Activated CD8-positive, alpha-beta memory T cell treated with anti-CD3 and anti-CD28 coated beads, Interleukin-2, amount 10 ng/mL, durations not matched to agents 7 days and 5 days (primary cell): ENCODE measurements at places on chromosomes 7 and 10. TPM values are rescaled to one million over a fixed set of nuclear protein-coding genes. Genes with fewer than 3 reads are reported as not detected.

DBF4 gene
- total RNA-seq, result 85.1 TPM

NPM3 gene
- total RNA-seq, result 46.1 TPM

GIMAP1 gene
- 12.4 TPM for total RNA-seq

BLVRA gene
- total RNA-seq, result 46.9 TPM

BMPER gene
- not detected for total RNA-seq

GRCh38 chr7:35516498-35516897, 178.4 kb downstream of the HERPUD2 start:
- no peak for DNase-seq

GRCh38 chr10:62116896-62117295, 151.7 kb downstream of the RTKN2 start:
- DNase-seq, result no peak

DNA sequence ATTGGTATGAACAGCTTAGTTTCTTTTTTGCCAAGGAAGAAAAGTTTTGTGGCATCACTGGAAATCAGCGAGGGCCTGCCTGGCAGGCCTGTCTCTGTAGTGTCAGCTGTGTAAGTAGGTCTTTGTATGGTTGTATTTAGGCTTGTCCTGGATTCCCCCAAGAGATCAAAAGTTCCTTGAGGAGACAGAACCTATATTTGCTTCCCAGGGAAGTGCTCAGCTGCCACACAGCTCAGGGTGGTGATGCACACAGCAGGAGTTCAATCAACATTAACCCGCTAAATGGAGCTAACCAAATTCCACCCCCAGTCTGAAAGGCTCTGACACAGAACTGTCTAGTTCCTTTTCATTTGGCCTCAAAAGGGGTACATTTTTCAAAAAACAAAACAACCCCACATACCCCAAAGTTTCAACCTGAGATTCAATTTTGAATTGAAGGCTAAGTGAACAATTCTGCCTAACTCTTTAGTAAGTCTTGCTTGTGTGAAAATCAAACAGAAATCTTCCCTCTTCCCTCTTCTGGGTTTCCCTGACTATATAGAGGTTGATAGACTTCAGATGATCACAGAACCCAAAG, 124.4 kb downstream of the CLEC2L start:
- no peak for DNase-seq

DNA sequence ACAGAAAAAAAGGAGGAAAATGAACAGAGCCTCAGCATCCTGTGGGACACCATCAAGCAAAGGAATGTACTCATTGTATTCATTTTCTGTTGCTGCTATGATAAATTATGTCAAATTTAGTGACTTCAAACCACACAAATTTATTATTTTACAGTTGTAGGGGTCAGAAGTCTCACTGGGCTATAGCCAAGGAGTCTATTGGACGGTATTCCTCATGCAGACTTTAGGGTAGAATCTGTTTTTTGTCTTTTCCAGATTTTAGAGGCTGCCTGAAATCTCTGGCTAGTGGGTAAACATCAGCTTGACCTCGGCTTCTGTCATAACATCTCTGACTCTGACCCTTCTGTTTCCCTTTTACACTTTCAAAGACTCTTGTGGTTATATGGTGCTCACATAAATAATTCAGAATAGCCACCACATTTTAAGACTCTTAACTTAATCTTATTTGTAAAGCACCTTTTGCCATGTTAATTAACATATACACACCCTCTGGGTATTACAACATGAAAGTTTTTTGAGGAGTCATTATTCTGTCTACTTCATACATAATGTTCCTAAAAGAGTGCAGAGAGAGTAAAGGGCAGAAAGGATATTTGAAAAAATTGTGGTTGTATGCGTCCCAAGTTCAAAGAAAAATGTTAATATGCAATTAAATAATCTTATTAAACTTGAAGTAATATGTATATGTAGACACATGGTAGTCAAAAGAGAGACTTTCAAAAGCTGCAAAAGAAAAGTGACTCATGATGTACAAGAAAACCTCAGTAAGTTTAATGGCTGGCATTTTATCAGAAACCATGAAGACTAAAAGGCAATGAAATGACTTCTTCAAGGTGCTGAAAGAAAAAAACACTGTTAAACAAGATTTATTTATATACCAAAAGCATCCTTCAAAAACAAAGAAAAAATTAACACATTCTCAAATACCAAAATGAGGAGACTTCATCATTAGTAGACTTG, 70.8 kb upstream of the MEOX2 start:
- DNase-seq, result no peak

GRCh38 chr10:58976254-58976653, 200.2 kb upstream of the PHYHIPL start:
- DNase-seq, result no peak

- no peak for DNase-seq
Observed at GRCh38 chr10:102620138-102620590, 24.1 kb upstream of the TRIM8 start.

GRCh38 chr7:16660702-16661464, 14.9 kb downstream of the BZW2 start:
- no peak for DNase-seq

- DNase-seq, result no peak
Observed at GRCh38 chr7:42100156-42100508, 136.9 kb downstream of the GLI3 start.
